ENCODE measurements at places on chromosomes 4 and X.

GRCh38 chrX:39261446-39262147, 460.3 kb downstream of the MID1IP1 start:
- peak; percentile 18 for DNase-seq

DNA sequence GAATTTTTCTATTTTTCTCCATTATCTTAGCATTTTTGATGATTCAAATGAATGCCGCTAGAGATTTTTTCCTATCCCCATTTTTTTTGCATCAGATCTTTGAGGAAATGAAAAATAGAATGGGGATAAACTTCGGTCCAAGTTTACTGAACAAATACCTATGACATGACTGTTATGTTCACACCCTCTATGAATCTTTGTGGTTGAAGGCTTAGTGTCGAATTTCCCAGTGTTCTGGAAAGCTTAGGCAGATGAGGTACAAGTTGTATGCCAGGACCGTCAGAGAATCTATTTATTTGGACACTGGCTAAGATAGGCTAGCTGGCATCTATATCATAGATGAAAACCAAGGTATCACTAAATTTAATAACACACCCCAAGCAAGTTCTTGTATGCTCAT, 123.4 kb downstream of the SPCS3 start:
- peak; percentile 59 for DNase-seq

DNA sequence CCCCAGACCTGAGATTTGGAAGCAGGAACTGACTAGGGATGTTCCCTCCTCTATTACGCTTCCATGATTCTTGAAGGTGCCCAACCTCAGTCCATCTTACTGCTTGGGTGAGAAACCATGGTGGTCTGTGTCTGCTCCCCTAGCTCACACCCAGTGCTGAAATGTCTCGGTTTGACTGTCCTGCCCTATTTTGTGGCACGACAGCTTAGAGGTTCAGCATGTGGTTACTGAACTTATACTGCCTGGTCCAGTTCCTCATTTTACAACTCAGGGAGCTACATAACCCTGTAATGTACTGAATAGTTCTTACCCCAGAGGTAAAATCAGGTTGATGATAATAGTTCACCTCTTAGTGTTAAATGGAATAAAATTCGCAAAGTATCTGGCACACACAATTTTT, 203.1 kb downstream of the RBM46 start:
- no peak for DNase-seq

GRCh38 chr4:30875658-30876269, 155.6 kb downstream of the PCDH7 start:
- no peak for DNase-seq

GRCh38 chrX:9682456-9682855, 83.2 kb downstream of the GPR143 start:
- DNase-seq = peak; percentile 57

DNA sequence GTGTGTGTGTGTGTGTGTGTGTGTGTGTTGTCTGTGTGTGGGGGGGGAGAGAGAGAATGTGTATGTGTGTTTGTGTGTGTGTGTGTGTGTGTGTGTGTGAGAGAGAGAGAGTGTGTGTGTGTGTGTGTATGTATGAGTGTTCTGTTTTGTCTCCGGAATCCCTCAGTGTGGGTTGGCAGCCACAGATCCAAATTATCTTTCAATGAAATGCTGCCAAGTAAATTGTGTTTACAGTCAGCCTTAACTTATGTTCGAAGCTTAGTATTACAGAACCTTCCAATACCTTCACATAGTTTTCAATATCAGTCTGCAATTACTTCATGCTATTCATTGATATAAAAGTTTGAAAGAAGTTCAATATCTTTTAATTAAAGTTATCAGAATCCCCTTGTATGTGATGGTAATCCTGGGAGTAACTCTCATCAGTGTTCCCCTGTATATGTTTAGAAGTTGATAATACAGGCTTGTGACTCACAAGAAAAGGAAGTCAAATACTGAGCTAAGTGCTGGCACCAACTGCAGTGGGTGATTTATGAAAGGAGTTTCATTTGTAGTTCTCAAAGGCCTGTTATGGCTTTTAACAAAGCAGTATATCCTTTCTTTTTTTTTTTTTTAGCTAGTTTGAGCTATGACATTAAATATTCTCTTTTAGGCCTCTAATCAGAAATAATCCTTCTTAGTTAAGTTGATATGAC, 51.6 kb upstream of the HTR2C start:
- DNase-seq = no peak

DNA sequence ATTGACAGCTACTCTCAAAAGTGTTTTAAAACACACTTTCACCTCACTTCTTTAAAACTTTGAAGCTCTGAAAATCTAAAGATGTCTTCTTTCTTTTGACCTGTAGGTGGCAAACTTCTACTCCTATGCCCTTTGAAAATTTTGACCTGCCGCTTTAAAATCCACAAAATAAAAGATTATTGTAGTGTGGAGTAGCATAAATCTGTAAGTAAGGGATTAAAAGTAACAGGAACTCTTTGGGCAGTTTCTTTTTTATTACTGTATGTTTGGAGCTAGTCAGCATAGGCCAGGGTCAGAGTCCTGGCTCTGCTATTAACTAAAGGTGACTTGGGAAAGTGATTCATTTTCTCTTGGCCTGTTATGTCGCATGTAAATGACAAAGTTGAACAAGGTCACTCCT, 25.5 kb downstream of the BBS12 start:
- DNase-seq = peak; percentile 5

GRCh38 chr4:93730251-93730650, 98.3 kb upstream of the ATOH1 start:
- no peak for DNase-seq

DNA sequence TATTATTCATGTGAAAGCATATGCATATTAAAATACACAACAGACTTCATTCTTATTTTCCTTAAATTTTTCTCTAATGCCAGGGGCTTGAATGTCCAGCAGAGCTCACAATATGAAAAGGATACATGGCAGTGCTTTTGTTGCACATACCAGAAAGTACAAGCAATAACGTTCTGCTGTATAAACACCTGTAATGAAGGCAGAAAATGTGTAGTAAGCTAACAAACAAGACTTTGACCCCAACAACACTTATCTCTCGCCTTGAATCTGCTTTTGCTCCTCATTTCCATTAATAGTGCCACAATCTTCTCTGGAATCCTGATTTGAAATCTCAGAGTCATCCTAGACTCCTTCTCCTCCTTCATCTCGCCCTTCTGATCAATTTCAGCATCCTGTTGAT, 687.3 kb downstream of the IL1RAPL1 start:
- DNase-seq = no peak

- no peak for DNase-seq
Measured at GRCh38 chr4:60216752-60217151, 983.4 kb upstream of the ADGRL3 start.

GRCh38 chr4:1983053-1983845, 25.5 kb downstream of the NELFA start:
- no peak for DNase-seq

DNA sequence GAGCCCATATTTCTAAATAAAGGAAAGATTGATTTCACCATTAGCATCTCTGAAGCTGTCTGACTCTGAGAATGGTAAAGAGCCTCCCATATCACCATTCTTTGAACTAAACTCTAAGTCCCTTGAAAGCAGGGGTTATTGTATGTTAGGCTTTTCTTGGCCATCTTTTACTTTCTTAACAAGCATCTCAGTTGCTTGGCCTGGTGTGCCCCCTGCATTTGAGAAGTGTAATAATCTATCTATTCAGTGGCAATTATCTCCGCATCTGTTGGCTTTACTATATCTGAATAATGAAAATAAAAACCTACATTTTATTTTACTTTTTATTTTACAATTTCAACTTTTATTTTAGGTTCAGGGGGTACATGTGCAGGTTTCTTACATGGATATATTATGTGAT, 128.3 kb upstream of the ARMCX2 start:
- DNase-seq = no peak

- no peak for DNase-seq
Measured at GRCh38 chrX:43087830-43088229, 309.9 kb upstream of the PPP1R2C start.

- DNase-seq = no peak
Measured at GRCh38 chr4:8079031-8079885, 79.4 kb downstream of the ABLIM2 start.

DNA sequence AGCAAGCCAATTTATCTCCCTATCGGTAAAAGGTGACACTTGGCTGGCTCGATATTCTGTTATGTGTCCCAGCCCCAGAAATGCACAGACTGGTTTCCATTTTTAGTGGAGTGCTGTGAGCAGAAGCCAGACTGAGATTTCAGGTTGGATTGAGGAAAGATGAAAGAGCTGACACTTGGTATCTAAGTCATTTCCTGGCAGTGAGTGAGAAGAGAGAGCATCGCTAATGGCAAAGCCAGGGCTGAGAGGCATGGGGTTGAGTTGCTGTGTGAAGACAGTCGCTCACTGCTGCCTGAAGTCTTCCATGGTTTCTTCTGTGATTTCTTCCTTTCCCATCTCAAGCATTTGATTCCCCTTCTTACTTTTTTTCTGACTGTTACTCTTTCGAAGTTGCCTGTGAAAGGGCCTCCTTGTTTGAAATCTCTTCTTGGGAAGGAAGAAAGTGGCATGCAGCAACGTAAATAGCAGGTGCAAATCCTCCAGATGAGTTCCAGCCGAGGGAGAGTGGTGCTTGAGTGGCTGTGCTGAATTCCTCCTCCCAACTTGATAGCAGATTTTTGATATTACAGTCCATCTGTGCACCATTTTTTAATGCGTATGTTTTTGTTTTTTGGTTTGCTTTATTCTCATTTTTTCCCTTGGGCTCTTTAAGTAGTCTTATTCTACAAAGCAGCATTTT, 109.2 kb upstream of the LIMCH1 start:
- no peak for DNase-seq

DNA sequence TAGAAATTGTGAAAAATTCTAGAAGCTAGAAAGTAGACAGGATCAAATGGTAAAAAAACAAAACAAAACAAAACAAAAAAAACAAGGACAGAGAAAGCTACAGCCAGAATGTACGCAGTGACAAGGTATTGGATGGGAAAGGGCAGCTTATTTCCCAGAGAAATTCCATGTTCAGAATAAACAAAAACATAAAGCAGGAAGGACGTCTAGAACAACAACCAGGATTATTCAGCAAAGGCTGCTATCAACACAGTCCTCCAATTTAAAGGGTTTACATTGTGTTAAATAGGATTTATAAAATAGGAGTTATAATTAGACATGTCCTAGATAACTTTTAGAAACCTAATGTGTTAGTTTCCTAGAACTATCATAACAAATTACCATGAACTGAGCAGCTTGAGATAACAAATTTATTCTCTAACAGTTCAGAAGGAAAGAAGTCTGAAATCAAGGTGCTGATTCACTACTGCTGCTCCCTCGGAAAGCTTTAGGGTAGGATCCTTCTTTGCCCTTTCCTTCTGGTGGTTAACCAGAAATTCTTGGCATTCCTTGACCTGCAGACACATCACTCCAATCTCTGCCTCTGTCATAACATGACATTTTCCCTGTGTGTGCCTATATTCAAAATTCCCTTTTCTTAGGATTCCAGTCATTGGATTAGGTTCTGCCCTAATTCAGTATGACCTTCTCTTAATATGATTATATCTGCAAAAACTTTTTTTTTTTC, 175.6 kb downstream of the SNCA start:
- DNase-seq = no peak
